Stimulated activated CD4-positive, alpha-beta T cell treated with anti-CD3 and anti-CD28 coated beads, Interleukin-4, amount 100 ng/mL, for 24 hours (primary cell): ENCODE measurements at places on chromosomes 16 and 17.

GRCh38 chr17:41439375-41439774 is 1.4 kb downstream of the KRT38 start:
- no peak for DNase-seq

- no peak for DNase-seq
These were observed 189.4 kb downstream of the RAB11FIP4 start for GRCh38 chr17:31580706-31581490.

GRCh38 chr17:76904116-76904515 is 35.9 kb downstream of the MGAT5B start:
- no peak for DNase-seq

DNA sequence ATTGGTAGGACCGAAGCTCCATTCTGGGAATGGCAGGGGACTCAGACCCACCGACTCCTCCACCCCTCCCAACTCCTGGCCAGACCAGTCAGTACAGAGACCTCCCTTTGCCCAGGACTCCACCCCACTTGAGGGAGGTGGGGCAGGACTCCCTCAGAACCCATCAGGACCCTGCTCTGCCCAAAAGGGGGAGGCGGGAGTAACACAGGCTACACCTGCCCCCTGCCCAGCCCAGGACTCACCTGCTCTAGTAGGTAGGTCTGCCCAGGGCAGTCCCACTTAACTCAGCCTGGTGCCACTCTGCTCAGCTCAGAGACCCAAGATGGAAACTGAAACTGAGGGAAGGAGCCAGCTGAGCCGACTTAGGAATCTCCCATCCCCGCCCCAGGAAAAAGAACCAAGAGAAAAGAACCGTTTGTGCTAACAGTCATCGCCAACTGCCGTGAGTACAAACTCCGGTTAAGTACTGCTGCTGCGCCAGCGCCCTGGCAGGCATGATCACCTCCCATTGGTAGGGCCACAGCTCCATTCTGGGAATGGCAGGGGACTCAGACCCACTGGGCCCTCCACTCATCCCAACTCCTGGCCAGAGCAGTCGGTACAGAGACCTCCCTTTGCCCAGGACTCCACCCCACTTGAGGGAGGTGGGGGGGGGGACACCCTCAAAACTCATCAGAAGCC is 503 bp downstream of the DHX58 start:
- peak; percentile 37 for DNase-seq

GRCh38 chr17:58233543-58233942 is 4.8 kb upstream of the LPO start:
- no peak for DNase-seq

DNA sequence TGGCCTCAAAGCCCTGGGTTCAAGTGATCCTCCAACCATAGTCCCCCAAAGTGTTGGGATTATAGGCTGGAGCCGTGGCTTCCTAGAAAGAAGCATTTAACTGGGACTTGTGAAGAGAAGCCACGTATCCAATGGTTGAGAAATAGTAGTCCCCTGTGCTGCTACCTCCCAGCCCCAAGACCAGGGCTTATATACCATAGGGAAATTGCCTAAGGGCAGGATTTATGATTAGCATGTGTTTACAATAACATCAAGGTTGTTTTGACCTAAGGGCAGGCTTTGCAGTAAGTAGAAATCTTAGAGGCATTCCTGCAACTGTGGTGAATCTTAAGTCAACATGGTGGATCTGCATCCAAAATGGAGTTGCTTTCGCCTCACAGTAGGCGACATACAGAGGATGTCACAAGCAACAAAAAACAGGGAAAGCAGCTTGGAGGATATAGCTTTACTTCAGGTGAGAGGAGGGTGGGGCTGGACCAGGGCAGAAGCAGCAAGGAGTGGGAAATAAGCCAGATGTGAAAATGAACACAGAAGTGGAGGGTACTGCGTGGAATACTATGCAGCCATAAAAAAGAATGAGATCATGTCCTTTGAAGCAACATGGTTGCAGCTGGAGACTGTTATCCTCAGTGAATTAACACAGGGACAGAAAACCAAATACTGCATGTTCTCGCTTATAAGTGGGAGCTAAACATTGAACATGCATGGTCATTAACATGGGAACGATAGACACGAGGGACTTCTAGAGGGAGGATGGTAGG is 18.7 kb upstream of the NSMCE1 start:
- no peak for DNase-seq

- no peak for DNase-seq
These were observed 166.3 kb downstream of the ANKFN1 start for GRCh38 chr17:56319531-56319930.

GRCh38 chr17:78249818-78250806 is 18.7 kb downstream of the TMEM235 start:
- DNase-seq: no peak

DNA sequence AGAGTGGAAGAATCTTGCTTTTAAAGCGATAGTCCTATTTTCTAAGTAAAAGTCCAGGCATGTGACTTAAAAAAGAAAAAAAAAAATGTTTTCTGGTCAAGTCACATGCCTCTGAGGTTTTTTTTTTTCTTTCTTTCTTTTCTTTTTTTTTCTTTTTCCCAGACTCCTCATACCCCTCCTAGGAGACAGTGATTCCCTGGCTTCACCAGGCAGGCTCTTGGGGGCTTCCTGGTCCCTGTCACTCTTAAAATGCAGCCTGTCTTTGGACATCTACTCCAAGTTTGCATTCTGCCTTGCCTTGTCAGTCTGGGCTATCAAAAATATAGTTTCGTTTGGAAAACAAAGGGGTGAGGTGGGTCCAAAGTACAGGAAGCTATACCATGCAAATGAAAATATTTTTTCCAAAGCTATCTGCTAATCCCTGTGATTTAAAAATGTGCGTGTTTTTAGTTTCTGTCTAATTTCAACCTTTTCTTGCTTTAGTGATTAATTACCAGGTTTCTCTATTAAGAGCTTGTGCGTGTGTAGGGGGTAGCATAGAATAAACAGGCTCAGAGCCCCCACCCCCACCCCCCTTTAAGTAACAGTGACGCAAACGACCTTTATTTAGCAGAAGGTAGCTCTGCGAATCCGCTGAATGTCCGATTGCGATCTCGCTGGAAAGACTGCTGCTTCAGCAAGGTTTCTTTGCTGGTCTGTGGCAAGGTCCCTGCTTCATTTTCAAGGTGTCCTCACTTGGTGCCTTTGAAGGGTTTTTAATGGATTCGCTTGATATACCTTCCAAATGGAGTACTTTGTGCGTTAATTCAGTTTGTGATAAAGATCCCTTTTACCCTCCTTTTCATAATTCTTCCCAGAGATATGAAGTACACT is 510.2 kb downstream of the WWOX start:
- DNase-seq: no peak

DNA sequence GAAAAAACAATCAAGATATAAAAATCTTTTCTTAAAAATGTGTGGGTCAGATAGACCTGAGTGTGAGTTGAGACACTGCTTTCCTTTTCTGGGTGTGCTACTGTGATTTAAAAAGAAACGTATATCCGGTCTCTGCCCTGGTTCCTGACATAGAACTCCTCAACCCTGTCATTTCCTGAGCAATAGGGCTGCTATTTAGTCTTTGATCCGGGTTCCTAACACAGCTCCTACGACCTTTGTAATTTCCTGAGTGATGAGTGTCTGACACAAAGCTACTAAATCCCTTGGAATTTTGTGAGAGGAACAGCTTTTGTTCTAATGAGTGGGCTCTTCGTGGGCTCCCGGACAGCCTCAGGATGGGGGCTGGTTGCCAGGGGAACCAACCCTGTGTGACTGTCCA is 93.9 kb upstream of the FA2H start:
- DNase-seq: no peak

DNA sequence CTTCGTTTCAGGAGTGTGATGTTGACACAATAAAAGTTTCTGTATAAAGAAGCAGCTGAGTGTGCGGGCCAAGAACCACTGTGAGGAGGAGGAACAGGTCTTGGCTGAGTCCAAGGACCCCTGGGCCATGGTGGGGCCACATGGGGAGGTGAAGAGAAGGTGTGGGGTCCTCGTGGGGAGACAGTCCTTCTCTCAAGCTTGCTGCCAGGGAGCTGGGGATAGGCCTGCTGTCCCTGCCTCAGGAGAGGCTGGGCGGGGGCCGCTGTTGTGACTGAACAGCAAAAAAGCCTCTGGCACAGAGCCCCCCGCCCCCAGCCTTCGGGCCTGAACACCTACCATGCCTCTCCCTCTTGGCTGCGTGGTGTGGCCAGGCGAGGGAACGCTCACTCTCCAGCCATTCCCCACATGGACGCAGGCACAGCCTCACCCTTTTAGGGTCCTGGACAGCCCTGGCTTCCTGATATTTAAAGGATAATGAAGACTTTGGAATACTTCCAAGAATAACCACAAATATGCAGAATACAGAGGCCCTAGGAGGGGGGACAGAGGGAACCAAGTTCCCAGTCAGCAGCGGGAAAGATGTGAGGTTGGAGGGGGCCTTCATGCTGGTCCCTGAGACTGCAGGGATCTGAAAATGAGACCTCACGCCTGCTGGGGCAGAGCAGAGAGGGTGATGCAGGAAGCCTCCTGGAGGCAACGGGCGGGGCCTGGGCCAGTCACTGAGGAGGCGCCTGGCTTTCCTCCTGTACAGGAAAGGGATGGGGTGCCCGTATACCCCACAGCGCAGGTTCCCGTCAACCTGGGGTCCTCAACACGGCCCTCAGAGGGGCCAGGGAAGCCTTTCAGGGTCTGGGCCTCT is 100.0 kb upstream of the CREBBP start:
- DNase-seq: no peak

- DNase-seq: no peak
These were observed 172.7 kb upstream of the CCL2 start for GRCh38 chr17:34082404-34082803.

- DNase-seq: peak; percentile 9
These were observed 2.8 kb upstream of the PRRT2 start for GRCh38 chr16:29809031-29809747.
